Kidney epithelial cell (primary cell): ENCODE measurements at places on chromosomes 3 and 15.

DNA sequence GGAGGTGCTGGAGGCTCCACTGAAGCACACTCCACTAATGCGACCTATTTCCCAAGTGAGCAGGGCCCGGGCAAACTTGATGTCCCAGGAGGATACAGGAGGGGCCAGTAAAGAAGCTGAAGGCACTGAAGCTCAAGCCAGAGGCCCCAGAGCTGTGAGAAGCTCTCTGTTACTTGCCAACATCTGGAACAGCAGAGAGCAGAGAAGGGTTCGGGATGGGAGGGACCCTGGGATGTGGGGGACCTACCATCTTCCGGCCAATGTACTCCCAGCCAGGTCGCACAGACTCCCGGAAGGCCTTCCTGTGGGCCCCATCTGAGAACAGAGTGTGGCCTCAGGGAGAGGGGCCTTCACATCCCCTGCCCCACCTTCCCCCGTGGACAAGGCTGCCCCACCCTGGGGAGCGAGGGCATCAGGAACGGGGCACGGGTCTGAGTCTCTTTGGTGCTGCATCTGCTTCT is 3.1 kb downstream of the HHATL start:
- no peak for DNase-seq

DNA sequence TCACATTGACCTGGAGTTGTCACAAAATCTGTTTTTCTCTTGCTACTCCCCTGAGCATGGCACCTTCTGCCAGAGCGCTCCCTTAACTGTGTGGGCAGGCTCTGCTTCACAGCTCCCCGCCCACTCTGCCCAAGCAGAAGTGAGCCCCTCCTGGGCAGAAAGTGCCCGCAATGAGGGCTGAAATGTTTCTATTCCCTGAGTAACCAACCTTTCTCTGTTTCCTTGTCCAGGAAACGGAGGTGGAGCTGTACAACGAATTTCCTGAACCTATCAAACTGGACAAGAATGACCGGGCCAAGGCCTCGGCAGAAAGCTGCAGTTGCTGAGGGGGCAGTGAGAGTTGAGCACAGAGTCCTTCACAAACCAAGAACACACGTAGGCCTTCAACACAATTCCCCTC is 66.3 kb upstream of the ACAD9 start:
- no peak for DNase-seq

- DNase-seq: no peak
These were observed 253.6 kb downstream of the UACA start for GRCh38 chr15:70509731-70510143.

- DNase-seq: no peak
These were observed 39.8 kb downstream of the TBL1XR1 start for GRCh38 chr3:177157492-177157891.
